ENCODE measurements at places on chromosomes 3 and 15. TPM values are rescaled to one million over a fixed set of nuclear protein-coding genes. Genes with fewer than 3 reads are reported as not detected.
A peak's percentile ranks its signal among the peaks of the same experiment; 100 is the strongest.

- DNase-seq: no peak
Observed at GRCh38 chr3:179971280-179971679, 65.5 kb downstream of the PEX5L start.

DNA sequence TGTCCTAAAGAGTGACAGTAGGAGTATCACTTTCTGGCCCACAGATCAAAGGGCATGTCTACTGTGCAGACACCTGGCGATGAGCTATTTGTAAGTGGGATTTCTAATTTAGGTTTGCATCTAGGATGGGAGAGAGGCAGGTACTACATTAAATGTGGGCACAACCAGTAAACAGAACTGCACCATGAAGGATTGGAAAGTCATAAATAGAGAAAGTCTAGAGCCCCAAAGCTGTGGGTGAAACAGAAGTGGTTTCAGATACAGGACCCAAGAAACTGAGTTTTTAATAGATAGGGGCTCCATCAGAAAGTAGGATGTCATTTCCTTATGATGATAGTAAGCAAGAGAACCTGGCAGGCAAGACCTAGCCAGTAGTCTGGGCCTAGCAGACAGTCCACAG, 35.2 kb upstream of the SPPL2A start:
- no peak for DNase-seq

DNA sequence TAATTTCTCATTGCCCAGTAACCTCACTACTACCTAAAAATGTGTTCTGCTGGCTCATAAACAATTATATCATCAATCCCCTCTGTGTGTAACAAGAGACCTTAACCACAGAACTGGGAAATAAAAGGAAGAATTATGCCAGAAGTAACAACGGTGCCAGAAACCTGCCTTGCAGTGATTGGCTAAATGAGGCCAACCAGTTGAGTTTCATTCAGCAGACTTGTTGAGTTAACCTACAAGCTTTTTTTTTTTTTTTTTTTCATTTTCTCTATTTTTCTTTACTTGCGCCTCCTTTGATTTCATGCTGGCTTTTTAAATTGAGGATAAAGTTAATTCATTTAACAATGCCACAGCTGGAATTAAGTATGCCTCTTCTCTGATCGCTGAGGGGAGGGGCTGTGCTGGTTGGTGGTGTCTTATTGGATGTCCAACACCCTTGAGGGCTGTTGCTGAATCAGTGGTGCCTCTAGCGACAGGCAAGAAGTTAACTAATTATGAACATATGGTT, 30.0 kb upstream of the GMNC start:
- DNase-seq: no peak

DNA sequence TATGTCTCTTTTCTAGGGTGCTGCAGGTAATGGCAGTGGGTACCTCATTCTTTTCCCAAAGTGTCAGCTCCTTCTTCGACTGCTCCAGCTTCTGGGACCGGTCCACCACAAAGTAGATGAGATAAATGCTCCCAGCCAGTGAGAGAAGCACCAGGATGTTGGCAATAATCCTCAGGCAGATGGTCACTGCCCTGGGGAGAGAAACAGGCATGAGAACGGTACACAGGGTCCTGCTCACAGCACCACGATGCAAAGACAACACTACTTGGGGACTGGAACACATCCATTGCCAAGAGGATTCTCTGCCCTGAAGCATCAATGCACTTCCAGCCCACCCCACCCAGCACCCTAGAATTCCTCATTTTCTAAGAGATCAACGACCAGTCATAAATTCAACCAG, 22.4 kb downstream of the TMC3 start:
- DNase-seq: no peak

GRCh38 chr3:50194903-50195500, 3.6 kb downstream of the GNAT1 start:
- DNase-seq: peak; percentile 37

DNA sequence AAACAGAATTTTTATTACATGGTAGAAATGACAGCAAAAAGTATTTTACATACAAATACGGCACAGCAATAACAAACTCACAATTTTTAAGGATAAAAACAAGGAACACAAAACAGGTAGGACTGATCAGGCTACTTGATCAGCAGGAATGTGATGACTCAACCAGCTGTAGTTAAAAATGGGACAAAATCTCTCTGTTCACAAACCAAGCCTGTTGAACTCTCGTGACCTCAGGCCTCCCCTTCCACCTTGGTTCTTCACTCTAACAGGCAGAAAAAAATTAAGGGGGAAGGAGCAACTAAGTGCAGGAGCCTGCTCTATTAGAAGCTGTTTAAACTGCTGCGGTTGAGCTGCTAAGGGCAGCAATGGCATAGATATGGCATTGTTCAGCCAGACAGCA, 18.7 kb downstream of the FBXL22 start:
- no peak for DNase-seq

GRCh38 chr15:50181201-50181968, 611 bp upstream of the SLC27A2 start:
- no peak for DNase-seq

DNA sequence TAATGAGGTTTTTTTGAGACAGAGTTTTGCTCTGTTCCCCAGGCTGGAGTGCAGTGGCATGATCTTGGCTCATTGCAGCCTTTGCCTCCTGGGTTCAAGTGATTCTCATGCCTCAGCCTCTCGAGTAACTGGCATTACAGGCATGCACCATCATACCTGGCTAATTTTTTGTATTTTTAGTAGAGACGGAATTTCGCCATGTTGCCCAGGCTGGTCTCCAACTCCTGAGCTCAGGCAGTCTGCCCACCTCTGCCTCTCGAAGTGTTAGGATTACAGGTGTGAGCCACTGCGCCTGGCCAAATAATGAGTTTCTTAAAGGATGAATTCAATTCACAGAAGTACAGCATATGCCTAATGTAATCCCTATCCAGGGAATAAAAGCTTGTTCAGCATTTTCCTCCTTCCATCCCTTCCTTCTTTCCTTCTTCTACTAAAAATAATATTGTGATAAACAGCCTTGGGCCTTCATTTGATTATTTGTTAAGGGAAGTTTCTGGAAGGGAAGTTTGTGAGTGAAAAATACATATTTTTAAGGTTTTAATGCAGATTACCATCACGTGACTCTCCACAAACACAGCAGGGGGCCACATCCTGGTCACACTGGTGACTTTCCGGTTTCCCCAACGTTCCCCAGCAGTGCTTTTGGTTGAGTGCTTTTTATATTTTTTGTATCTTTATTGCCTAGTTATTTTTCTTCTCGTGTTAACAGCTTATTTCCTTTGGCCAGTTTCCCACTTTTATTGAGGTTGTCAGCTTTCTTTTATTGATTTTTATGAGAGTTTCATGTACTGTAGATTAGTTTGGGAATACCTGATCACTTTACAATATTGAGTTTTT, 116.8 kb downstream of the USP13 start:
- DNase-seq: no peak

DNA sequence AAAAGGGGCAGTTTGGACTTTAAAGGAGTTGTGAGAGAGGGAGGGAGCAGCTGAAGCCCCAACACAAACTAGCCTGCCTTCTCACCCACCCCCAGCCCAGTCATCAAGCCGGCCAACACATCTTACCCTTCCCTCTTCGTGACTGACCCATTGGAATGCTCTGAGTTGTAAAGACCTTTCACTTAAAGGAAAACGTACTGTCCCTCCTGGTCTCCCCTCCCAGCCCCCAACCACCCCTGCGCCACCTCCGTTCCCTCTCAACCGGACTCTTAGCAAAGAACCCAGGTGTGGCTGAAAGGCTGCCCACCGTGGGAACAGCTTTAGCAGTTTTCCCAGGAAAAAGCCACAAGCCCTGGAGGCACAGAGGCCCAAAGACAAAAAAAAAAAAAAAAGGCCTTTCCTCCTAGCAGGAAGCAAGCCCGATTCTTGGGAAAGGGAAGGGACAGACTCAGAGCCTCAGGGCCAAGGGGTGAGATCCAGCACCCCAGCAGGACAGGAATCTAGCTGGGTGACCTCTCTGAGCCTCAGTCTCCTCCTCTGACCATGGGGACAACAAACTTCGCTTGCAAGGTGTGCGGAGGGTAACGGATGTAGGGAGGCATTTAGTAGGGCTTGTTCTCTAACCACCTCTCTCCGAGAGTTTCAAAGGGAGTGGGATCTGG, 2.4 kb downstream of the CYP11A1 start:
- DNase-seq: no peak

DNA sequence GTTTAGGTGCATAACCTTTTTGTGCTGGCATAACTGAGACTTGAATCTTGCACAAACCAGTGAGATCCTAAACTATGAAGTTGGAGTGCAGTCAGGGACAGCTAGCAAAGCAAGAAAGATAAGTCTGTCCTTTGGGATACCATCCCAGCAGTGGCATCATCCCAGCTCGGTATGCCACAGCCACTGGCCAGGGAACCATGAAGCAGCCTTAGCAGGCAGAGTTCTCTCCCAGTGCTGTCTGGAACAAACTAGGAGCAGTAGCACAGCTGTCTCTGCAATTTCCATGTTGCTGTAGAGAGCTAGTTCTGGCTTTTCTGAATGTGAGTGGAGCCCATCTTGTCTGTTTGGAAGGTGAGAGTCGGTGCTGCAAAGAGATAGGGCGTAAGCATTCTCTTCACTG, 130.3 kb downstream of the DTWD1 start:
- no peak for DNase-seq

GRCh38 chr15:47812470-47812999, 95.2 kb downstream of the SEMA6D start:
- DNase-seq: no peak

DGKG gene
- total RNA-seq: 6.2 TPM

ANKUB1 gene
- total RNA-seq: not detected

CCDC54 gene
- not detected for total RNA-seq

CYP11A1 gene
- not detected for total RNA-seq

CCR9 gene
- total RNA-seq: 1.9 TPM

CFAP20DC gene
- total RNA-seq: 1.1 TPM

SNX1 gene
- total RNA-seq: 39.3 TPM

MAGI1 gene
- total RNA-seq: 0.27 TPM

PCOLCE2 gene
- 0.54 TPM for total RNA-seq
